Stimulated activated CD4-positive, alpha-beta T cell treated with anti-CD3 and anti-CD28 coated beads, Interleukin-4, amount 100 ng/mL, for 48 hours (primary cell): ENCODE measurements at places on chromosomes 6 and 20.
A peak's percentile ranks its signal among the peaks of the same experiment; 100 is the strongest.

DNA sequence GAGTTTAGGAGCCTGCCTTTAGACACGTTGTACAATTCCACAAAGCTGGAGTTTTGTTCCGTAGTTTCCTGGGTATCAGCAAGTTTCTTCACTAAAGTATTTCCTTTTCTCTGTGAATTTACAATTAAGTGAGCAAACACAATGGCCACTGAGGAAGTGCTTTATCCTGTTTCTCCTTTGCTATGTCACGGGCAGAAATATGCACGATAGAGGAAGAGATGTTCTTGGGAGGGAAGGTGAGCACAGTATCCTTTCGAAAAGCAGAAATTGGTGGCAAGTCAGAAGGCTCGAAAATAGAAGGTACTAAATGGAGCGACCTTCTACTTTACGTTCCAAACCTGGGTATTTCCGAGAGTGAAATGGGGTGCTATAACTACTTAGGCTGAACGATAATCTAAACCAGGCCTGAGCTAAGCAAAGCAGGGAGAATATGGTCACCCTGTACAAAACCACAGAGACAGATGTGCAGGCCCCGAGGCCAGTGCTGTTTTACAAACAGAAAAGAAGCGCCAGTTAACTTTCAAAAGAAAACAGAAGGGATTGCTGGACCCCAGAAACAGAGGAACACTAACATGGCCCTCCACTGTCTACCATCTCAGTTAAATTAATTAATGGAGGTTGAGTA, 259.6 kb downstream of the TBC1D7 start:
- no peak for DNase-seq

DNA sequence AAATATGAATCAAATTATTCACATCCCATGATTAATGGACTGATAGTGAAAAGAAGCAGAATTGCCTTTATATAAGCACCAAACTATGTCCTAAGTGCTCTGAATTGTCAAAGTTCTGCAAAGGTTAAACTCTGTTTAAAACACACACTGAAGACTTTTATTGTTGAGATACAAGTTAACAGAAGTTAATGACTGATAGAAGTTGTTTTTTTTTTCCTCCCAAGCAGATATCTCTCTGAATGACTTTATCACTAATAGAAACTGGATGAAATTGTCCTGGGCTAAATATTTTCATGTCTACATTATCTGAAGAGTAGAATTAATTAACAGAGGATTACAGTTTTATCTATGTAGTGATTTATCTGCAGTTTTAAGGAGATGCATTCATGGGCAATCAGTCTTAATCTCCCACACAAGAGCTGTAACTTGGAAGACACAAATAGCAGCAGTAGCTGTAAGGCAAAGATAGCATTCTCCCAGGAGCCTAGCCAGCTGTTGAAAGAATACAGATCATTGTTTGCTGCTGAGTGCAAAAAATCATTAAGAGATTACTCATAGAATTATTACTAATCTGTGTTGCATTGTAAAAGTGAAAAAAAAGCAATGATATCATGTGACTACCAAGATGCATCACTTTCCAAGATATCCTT, 49.9 kb downstream of the BMP5 start:
- DNase-seq = no peak

DNA sequence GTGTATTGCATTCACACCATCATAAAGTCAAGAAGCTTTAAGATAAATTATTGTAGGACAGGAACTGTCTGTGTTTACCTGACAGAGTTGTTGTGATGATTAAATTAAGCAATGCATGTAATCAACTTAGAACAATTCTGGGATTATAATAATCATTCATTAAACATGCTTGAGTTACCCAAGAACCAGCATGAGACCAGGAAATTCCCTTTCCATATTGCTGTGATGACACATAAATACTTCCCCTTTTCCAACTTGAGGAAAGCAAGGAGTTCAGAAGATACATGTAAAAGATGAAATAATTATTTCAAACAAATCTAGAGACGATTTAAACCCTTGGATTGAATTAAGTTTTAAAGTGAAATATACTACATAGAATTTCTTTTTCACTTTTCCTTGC, 404.4 kb downstream of the GJA1 start:
- no peak for DNase-seq

- DNase-seq = no peak
These were observed 292.1 kb downstream of the ESR1 start for GRCh38 chr6:152099446-152100182.

GRCh38 chr6:18413381-18413780, 26.2 kb downstream of the RNF144B start:
- DNase-seq = no peak

GRCh38 chr6:131931063-131931750, 20.0 kb downstream of the CCN2 start:
- no peak for DNase-seq

- DNase-seq = peak; percentile 44
These were observed 46.2 kb downstream of the GJA10 start for GRCh38 chr6:89940225-89941027.

DNA sequence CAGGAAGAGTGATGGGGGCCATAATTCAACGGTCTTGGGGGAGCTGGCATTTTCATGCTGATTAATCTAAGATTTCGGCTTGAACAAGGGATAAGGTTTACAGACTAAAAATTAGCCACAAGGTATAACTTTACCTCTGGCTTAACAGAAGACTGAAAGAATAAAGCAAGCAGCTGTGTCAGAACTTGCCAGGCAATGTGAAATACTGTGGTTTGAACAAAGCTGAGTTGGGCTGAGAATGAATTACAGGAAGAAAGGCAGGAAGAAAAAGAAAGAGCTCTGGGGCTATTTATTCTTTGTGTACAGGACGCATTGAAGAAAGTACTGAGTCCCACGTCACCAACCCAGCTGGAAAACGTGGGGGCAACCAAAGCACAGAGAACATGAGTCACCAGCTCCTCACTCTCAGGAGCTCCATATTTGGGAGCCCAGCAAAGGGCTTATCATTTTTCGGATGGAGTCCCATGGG, 121.5 kb upstream of the NEDD9 start:
- peak; percentile 52 for DNase-seq

GRCh38 chr6:17125407-17125806, 23.6 kb downstream of the STMND1 start:
- no peak for DNase-seq

- no peak for DNase-seq
These were observed 5.7 kb downstream of the FOXO3 start for GRCh38 chr6:108566406-108566805.

GRCh38 chr6:6701864-6702263, 113.3 kb downstream of the LY86 start:
- DNase-seq = no peak
